ENCODE measurements at places on chromosomes 7 and 10. TPM values are rescaled to one million over a fixed set of nuclear protein-coding genes. Genes with fewer than 3 reads are reported as not detected.

GRCh38 chr10:92891885-92892690 is 43.8 kb downstream of the EXOC6 start:
- DNase-seq, result peak; percentile 14

GRCh38 chr10:111390813-111391563 is 314.2 kb downstream of the ADRA2A start:
- no peak for DNase-seq

DNA sequence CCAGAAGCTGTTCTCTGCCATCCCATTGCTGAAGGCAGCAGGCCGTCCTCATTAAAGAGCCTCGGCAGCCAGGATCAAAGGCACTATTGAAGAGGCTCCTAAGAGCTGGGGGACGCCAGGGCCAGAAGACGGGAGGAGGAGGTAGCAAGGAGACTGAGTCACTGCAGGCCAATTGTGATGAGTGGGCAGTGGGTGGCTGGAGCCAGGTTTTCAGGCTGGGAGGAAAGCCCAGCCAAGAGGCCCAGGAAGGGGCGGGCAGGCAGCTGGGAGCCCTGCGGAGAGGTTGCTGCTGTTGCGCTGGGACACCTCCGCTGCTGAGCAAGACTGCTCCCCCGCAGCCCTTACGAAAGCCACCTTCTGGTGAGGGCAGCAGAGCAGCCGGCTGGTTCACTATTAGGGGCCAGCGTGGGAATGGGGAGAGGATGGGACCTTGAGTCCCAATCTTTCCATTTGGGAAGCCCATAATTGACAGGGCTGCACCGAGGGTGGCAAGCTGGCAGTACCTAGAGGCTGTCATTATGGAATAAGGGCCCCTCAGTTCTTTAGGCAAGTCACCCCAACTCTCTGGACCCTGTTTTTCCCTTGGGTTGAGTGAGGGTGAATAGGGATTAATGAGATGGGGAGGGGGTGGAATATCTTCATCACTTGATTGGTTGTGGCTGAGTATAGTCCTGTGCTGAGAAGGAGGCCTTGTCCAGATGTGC is 48.4 kb downstream of the UNC5B start:
- peak; percentile 62 for DNase-seq

DNA sequence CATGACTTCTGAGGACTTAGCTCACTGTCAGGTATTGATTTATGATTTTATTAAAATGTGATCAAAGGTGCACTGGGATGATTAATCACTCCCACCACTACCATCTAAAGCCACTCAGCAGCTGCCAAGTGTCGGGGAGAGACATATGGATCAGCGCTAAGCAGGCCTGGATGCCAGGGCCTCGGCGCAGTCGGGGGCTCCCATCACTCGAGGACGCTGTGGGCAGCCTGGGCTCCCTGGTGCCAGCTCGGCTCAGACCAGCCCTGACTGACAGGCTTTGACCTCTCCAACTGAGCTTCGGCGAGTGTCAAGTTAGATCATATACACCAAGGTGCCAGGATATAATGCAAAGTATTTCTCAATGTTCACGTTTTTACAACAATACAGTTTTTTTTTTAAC is 267.7 kb downstream of the ACTR3B start:
- no peak for DNase-seq

- DNase-seq, result no peak
Observed at GRCh38 chr10:17143055-17143690, 13.6 kb upstream of the CUBN start.

DNA sequence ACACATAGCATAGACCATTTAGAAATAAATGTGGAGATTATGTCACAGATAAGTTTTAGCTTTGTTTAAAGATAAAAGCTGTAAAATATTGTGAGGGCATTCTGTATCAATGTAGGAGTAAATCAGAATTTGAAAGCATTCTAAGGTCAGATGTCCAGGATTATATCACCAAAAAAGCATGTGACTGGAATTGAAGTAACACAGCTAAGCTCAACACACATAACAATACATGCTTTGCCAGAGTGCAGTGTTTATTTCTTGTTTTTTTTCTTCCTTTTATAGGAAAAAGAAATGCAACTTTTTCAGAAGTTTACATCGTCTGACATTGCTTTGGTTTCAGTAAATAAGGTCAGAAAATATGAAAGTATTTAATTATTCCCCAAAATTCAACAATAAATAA is 183.4 kb downstream of the HTR7 start:
- DNase-seq, result no peak

The TDRD1 gene
- total RNA-seq, result 5.3 TPM

The ANXA8L1 gene
- not detected for total RNA-seq

The RAMP3 gene
- 26.6 TPM for total RNA-seq

The HOXA5 gene
- not detected for total RNA-seq

The PRRT4 gene
- total RNA-seq, result 3.1 TPM

The NPTX2 gene
- total RNA-seq, result 0.44 TPM

The DNAJC2 gene
- total RNA-seq, result 15.5 TPM
